Renal cortex interstitium (tissue), 15 donors: ENCODE measurements at places on chromosomes 16 and 17. TPM values are rescaled to one million over a fixed set of nuclear protein-coding genes. Genes with fewer than 3 reads are reported as not detected.

SCIMP gene
- polyA plus RNA-seq = 1.1 TPM

IL21R gene
- polyA plus RNA-seq = 0.17 TPM

HSPB9 gene
- polyA plus RNA-seq = 0.30 TPM

TMEM107 gene
- polyA plus RNA-seq = 28.3 TPM

ZG16 gene
- polyA plus RNA-seq = not detected

SKAP1 gene
- 10.6 TPM for polyA plus RNA-seq

CA7 gene
- polyA plus RNA-seq = 0.45 TPM

CCL4L2 gene
- 0.73 TPM for polyA plus RNA-seq

ACE gene
- 14.7 TPM for polyA plus RNA-seq

TIMP2 gene
- polyA plus RNA-seq = 150 TPM

GGNBP2 gene
- polyA plus RNA-seq = 91.3 TPM

RRAD gene
- polyA plus RNA-seq = 2.2 TPM

MYH13 gene
- polyA plus RNA-seq = 0.19 TPM

IRF8 gene
- polyA plus RNA-seq = 6.5 TPM

KRT12 gene
- not detected for polyA plus RNA-seq

RNU2-1 gene
- polyA plus RNA-seq = not detected

PRAC1 gene
- not detected for polyA plus RNA-seq

TNRC6A gene
- polyA plus RNA-seq = 53.7 TPM

ADAM11 gene
- polyA plus RNA-seq = 1.9 TPM

NLRC5 gene
- 2.3 TPM for polyA plus RNA-seq

KCNH4 gene
- not detected for polyA plus RNA-seq

NACA2 gene
- polyA plus RNA-seq = 2.9 TPM

NOTUM gene
- 3.5 TPM for polyA plus RNA-seq

FOXL1 gene
- 11.3 TPM for polyA plus RNA-seq

HOXB6 gene
- polyA plus RNA-seq = 173 TPM

TRPV3 gene
- 0.88 TPM for polyA plus RNA-seq

DNAH17 gene
- 1.9 TPM for polyA plus RNA-seq

HOXB1 gene
- 0.27 TPM for polyA plus RNA-seq

GPR179 gene
- 0.44 TPM for polyA plus RNA-seq

KCNJ2 gene
- polyA plus RNA-seq = 3.1 TPM

C16orf96 gene
- 0.27 TPM for polyA plus RNA-seq

TMC7 gene
- 2.5 TPM for polyA plus RNA-seq

ALOX12B gene
- 0.66 TPM for polyA plus RNA-seq

SLC5A11 gene
- polyA plus RNA-seq = 6.6 TPM

SHCBP1 gene
- 9.9 TPM for polyA plus RNA-seq

SLC13A2 gene
- polyA plus RNA-seq = 13.3 TPM

MPP3 gene
- polyA plus RNA-seq = 8.0 TPM

CTRB2 gene
- polyA plus RNA-seq = not detected
